ENCODE measurements at places on chromosomes 5 and 9. TPM values are rescaled to one million over a fixed set of nuclear protein-coding genes. Genes with fewer than 3 reads are reported as not detected.
A peak's percentile ranks its signal among the peaks of the same experiment; 100 is the strongest.

DIAPH1 gene
- total RNA-seq, result 98.3 TPM

ARHGEF28 gene
- 0.90 TPM for total RNA-seq

HMGXB3 gene
- total RNA-seq, result 19.7 TPM

SLC1A3 gene
- total RNA-seq, result 12.8 TPM

DNA sequence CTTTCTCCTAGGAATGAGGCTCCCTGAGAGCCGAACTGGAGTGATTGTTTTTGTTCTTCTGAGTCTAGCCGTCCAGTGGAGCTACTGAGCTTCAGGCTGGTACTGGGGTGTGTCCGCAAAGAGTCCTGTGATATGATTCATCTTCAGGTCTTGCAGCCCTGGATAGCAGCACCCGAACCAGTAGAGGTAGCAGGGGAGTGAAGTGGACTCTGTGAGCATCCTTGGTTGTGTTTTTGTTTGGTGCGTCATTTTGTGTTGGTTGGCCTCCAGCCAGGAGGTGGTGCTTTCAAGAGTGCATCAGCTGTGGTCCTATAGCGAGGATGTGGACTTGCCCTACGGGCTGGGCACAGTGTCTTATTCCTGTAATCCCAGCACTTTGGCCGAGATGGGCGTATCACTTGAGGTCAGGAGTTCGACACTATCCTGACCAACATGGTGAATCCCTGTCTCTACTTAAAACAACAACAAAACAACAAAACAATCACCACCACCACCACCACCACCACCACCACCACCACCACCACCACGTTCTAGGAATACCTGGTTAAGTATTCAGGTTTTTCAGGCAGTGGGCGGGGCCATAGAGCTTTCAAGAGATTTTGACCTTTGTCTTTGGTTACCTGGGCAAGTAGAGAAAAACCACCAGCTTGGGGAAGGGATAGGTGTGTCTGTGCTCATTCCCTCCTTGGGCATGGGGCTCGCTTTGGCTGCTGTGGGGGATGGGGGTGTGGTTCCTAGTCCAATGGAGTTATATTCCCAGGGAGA is 154.0 kb downstream of the WDR70 start:
- no peak overlapping the region for H3K27ac ChIP-seq
- H3K4me3 ChIP-seq, result no peak overlapping the region
- no peaks in the 10 kb centered on the region for H3K4me1 ChIP-seq
- no peaks in the 10 kb centered on the region for H3K36me3 ChIP-seq
- no peaks in the 10 kb centered on the region for H3K27me3 ChIP-seq
- DNase-seq, result no peak

GRCh38 chr5:53322257-53322656 is 158.2 kb upstream of the FST start:
- DNase-seq, result no peak
- no peak overlapping the region for H3K27ac ChIP-seq
- no peaks in the 10 kb centered on the region for H3K4me1 ChIP-seq
- H3K27me3 ChIP-seq, result no peaks in the 10 kb centered on the region
- no peaks in the 10 kb centered on the region for H3K36me3 ChIP-seq

DNA sequence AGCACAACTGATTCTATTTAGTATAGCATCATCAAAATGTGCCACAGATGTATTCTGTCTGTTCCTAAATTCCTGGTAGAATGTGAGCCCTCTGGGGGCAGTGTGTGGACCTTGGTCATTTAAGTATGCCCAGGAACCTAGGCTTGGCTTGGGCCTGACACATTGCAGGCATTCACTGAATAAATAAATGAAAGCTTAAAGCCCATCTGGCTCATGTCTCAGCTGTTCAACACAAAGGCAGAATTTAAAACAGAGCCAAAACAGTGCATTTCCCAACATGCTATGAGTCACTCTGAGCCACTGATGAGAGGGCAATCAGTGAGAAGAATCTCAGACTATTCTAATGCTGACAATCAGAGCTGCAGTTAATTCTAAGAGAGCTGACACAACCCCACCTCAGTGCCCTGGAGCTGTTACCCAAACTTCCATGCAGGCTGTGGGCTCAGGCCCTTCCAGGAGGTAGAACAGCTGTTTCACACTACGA is 8.1 kb downstream of the FAM193B start:
- H3K4me3 ChIP-seq, result no peak overlapping the region
- H3K27me3 ChIP-seq, result no peaks in the 10 kb centered on the region

DNA sequence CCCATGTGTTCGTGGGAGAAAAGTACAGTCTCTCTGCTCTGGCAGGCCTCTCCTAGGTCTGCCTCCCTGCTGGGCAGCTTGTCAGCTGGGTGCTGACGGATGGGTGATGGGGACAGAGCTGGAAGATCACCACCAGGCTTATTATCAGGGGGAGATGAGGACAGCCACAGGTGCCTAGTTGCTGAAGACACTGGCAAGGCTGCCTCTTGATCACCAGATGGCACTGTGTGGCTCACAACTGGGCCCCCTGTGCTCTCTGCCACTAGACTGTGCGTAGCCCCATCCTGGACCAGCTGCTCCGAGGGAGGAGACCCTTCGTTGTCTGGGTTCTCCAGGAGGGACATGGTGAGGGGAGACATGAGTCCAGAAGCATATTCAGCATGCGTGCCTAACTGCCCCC is 73.0 kb downstream of the KIF24 start:
- H3K4me1 ChIP-seq, result peaks cover 70% of the 10 kb centered on the region
- no peaks in the 10 kb centered on the region for H3K27me3 ChIP-seq
- no peak overlapping the region for H3K4me3 ChIP-seq
- peak; percentile 83 for DNase-seq
- H3K36me3 ChIP-seq, result no peaks in the 10 kb centered on the region

DNA sequence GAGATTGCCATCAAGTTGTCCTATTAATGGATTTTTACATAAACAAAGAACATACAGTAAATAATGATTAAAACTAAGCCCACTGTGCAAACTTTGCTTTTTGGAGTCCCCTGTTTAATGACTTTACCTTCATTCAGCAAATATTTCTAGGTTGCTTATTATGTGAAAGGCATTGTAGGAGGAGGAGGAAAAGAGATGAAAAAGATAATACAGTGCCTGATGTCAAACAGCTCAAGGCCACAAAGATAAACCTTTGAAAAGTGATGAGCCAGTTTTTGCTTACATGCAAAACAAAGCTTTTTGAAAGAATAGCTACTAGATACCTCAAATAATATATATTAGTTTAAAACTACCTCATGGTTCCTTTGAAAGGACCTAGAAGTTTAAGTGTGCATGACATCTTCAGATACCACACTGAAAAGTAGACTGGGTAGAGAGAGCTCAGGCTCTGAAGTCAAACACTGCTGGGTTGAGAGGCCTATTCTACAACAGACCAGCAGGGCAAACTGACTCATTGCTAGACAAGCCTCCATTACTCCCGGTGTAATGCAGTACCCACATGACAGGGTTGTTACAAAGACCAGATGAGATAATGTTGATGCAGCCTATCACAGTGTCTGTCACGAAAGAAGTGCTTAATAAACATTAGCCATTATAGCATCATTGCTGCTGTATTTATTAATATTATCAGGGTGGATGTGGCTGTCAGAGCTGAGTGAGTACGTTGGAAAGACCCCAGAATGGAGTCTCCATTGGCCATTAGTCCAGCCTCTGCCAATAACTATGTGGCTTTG is 11.8 kb downstream of the DEPDC1B start:
- no peak overlapping the region for H3K27ac ChIP-seq
- H3K4me1 ChIP-seq, result no peaks in the 10 kb centered on the region
- DNase-seq, result no peak

- DNase-seq, result peak; percentile 63
- H3K27ac ChIP-seq, result peak overlapping the region; percentile 46
- peaks cover 66% of the 10 kb centered on the region for H3K4me1 ChIP-seq
- H3K27me3 ChIP-seq, result no peaks in the 10 kb centered on the region
- H3K4me3 ChIP-seq, result no peak overlapping the region
- H3K36me3 ChIP-seq, result no peaks in the 10 kb centered on the region
Observed at GRCh38 chr5:74382987-74383593, 257.4 kb downstream of the ENC1 start.

DNA sequence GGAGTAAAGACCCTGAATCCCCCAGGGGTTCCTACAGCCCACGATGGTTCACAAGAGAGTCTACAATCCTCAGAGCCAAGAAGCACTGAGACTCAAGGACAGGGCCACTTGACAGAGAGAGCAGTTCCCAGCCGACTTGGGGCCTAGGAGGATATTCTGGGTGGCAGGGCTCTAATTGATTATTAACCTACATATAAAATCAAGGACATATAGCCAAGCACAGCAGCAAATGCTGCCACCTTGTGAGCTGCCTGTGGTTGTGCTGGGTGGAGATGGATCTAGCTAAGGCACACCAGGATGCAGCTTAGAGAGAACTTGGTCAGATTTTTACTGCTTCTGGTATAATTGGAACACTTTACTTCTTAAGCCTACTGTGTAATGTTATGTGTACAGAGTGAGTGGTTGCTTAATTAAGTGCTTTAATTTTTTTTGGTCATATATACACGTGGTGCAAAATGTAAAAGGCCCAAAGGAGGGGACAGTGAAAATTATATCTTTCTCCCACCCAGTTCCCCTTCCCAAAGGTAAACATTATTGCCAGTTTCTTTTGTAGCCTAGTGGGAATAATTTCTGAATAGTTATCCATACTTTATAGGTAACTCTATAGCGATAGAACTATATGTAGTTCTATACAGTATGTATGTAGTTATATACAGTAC is 78.8 kb downstream of the F2RL2 start:
- no peak overlapping the region for H3K4me3 ChIP-seq
- no peaks in the 10 kb centered on the region for H3K27me3 ChIP-seq
- no peaks in the 10 kb centered on the region for H3K36me3 ChIP-seq
- no peaks in the 10 kb centered on the region for H3K4me1 ChIP-seq
- no peak for DNase-seq
- no peak overlapping the region for H3K27ac ChIP-seq

GRCh38 chr9:75483636-75484035 is 395.3 kb downstream of the OSTF1 start:
- H3K27me3 ChIP-seq, result no peaks in the 10 kb centered on the region
- no peaks in the 10 kb centered on the region for H3K36me3 ChIP-seq

DNA sequence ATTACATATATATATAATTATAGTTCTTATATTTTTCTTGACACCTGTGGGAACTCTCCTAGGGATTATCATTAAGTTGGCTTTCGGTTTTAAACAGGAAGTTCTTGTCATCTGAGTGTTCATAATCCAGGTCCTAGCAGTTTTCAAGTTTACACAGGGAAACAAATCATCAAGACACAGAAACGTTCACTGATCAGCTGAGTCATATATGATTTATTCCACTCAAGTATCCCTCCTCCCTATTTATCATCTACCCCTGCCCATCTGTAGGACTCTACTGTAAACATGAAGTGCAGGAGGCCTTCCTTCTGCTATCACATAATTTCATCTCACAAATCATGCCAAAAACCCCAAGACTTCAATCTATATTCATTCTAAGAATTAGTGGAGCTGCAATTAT is 6.3 kb downstream of the SLC25A51 start:
- DNase-seq, result no peak
- peaks cover 8% of the 10 kb centered on the region for H3K4me1 ChIP-seq
- no peaks in the 10 kb centered on the region for H3K27me3 ChIP-seq
- H3K27ac ChIP-seq, result no peak overlapping the region
- H3K4me3 ChIP-seq, result no peak overlapping the region

GRCh38 chr5:154205441-154206117 is 15.0 kb downstream of the GALNT10 start:
- H3K4me1 ChIP-seq, result no peaks in the 10 kb centered on the region
- DNase-seq, result no peak
- no peaks in the 10 kb centered on the region for H3K36me3 ChIP-seq

DNA sequence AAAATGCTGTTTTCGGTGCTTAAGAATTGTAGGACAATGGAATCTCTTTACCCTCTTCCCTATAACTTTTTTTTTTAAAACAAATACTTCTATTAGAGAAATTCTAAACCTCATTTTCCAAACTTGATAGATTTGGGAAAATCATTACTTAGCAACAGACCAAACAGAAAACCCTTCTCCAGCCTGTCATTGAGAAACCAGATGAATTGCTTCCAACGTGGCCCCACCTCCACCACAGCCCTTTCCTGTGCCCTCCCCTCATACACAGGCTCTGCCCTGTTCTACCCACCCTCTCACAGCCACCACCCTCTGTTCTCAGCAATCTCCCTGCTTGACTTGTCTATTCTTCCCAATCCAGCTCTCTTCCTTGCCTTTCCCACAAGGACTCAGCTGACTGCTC is 221.2 kb downstream of the DMRT2 start:
- no peaks in the 10 kb centered on the region for H3K27me3 ChIP-seq
- no peak overlapping the region for H3K4me3 ChIP-seq
- H3K27ac ChIP-seq, result no peak overlapping the region
- H3K36me3 ChIP-seq, result no peaks in the 10 kb centered on the region

- H3K4me1 ChIP-seq, result peaks cover 13% of the 10 kb centered on the region
- peak; percentile 73 for DNase-seq
- no peaks in the 10 kb centered on the region for H3K36me3 ChIP-seq
- H3K27ac ChIP-seq, result peak overlapping the region; percentile 71
- H3K4me3 ChIP-seq, result no peak overlapping the region
Observed at GRCh38 chr9:129432297-129433154, 188.4 kb downstream of the C9orf50 start.

- no peak overlapping the region for H3K27ac ChIP-seq
- no peak for DNase-seq
- H3K27me3 ChIP-seq, result peaks cover 3% of the 10 kb centered on the region
- no peak overlapping the region for H3K4me3 ChIP-seq
- H3K36me3 ChIP-seq, result no peaks in the 10 kb centered on the region
Observed at GRCh38 chr9:133169102-133169501, 5.4 kb upstream of the GBGT1 start.

- no peak for DNase-seq
- no peak overlapping the region for H3K27ac ChIP-seq
- H3K36me3 ChIP-seq, result no peaks in the 10 kb centered on the region
- H3K4me3 ChIP-seq, result no peak overlapping the region
- H3K27me3 ChIP-seq, result no peaks in the 10 kb centered on the region
- H3K4me1 ChIP-seq, result no peaks in the 10 kb centered on the region
Observed at GRCh38 chr5:145429170-145429569, 406.0 kb downstream of the PRELID2 start.

- no peaks in the 10 kb centered on the region for H3K27me3 ChIP-seq
- H3K4me1 ChIP-seq, result peaks cover 33% of the 10 kb centered on the region
- H3K36me3 ChIP-seq, result no peaks in the 10 kb centered on the region
- H3K4me3 ChIP-seq, result no peak overlapping the region
- peak overlapping the region; percentile 67 for H3K27ac ChIP-seq
Observed at GRCh38 chr5:172886974-172887501, 53.0 kb downstream of the ERGIC1 start.

GRCh38 chr5:113548396-113548795 is 34.9 kb downstream of the YTHDC2 start:
- H3K36me3 ChIP-seq, result peaks cover 22% of the 10 kb centered on the region
- H3K4me3 ChIP-seq, result no peak overlapping the region

DNA sequence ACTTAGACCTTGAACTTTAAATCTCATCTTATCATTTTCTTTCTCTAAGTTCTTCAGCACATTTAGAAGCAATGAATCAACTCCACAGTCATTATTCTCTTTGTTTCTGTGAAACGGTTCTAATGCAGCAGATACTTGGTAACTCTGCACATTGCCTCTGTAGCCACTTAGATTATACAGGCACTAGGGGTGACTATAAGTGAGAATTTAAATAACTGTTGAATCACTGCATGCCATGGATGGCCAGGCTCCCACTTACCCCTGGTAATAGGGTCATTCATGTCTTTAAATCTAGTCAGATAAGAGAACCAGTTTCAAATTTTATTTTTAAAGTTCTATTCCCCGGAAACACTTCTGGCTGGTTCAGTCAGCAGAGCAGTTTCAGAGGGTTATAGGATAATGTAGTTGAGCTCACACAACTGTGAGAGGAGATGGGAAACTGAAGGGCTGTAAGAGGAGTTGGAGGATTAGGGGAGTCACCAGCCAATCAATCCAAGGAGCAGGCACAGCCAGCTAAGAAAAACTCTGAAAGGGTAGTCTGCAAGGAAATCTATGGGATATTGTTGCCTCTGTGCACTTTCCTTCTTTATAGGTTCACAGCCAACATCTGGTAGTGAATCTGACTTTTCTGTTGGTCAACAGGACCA is 4.2 kb upstream of the MINAR2 start:
- no peak for DNase-seq
- no peak overlapping the region for H3K4me3 ChIP-seq
- H3K27me3 ChIP-seq, result no peaks in the 10 kb centered on the region
- no peaks in the 10 kb centered on the region for H3K4me1 ChIP-seq
- H3K27ac ChIP-seq, result no peak overlapping the region

Measured in gastrocnemius medialis (tissue), 4 donors.